ENCODE measurements at places on chromosomes 16 and 17.

DNA sequence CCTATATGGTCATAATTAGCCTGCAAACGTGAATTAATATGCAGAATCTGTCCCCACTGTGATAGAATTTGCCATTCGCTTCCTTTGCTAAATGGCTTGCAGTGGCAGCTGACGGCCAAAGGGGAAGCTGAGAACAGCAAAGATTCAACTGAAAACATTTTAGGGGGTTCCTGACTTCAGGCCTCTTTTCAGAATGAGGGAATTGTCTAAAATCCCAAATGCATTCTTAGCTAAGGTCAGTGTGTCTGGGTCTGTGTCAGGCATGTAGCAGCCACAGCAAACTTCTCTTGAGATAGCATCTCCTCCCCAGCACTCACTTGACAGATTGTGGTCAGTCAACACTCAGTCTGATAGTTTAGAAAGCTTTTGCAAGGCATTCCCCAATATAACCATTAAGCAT, 701.1 kb downstream of the WWOX start:
- DNase-seq = no peak

- no peak for DNase-seq
Measured at GRCh38 chr16:67965668-67966548, 2.5 kb downstream of the SLC12A4 start.

- no peak for DNase-seq
Measured at GRCh38 chr16:60748366-60748765, 1287.9 kb downstream of the CDH8 start.

DNA sequence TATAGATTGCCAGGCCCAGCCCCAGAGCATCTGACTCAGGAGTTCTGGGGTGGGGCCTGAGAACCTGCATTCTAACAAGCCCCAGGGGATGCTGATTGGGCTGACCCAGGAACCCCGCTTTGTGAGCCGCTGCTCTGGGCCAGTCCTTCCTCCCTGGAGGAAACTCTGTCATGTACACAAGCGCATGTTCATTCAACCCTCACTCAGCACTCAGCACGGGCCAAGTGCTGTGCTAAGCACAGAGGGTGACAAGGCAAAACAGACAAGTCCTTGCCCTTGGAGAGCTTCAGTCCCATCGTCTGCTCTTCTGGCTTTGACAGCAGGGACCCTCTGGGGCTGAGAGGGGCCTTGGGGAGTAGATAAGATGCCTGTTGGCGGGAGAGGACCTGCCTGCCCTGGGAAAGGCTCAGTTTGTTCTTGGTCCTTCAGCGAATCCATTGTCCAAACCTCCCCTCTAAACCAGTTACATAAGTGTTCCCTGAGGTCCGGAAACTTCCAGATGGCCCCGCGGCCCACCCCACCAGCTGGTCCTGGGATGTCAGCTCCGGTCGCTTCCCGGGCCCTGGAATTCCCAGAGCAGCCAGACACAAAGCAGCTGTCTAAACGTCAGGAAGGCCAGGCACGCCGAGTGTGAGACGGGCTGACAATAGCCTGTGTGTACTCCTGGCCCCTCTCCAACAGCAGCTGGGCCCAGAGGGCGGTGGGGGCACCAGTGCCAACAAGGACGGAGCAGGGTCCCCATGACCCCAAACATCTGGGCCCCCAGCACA, 88.8 kb downstream of the ZDHHC7 start:
- DNase-seq = no peak

DNA sequence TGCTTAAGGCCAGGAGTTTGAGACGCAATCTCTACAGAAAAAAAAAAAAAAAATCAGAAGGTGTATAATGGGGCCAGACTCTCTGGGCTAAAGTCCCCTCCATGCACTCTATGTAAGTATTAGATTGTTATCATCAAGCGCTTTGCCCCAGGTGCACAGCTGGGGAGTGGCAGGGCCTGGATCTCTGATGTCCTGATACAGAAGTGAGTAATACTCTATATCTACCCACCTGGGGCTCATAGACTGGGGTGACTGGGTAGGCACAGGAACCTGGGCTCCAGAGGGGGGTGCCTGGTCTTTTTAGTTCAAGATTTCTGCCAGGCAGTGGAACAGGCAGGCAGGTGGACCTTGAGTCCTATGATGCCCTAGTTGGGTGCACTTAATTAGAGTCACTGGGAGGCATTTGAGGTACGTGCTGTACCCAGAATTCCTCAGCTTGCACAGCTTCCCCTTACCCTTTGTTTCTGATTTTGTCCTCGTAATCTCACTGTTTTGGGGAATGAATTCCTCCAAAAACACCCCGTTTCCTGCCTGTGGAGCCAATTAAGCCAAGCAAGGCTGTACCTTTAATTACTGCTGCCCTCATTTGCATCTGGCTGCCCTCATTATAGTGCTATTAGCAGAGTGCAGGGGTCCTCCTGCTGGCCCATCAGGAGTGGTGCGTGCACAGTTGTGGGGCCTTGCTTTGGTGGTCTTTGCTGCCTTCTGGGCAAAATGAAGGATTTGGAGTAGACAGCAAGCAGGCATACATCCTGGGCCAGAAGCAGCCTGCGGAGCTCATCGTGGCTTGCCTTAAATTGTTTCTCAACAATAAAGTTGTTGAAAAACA, 239.0 kb downstream of the SNX29 start:
- no peak for DNase-seq

DNA sequence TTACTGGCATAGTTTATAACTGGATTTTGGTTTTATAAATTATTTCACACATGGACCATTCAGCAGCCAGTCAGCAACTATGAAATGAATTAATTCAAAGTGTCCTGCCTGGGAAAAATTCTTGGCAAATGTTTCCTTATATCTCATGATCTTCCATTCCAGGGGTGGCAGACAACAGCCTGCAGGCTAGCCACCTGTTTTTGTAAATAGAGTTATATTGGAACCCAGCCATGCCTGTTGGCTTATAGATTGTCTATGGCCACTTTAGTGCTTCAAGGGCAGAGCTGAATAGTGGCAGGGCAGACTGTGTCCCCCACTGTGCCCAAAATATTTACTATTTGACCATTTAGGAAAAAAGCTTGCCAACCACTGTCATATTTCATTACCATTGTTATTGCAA, 613.7 kb downstream of the TMEM114 start:
- no peak for DNase-seq

GRCh38 chr17:74213861-74214391, 555 bp downstream of the TTYH2 start:
- no peak for DNase-seq

DNA sequence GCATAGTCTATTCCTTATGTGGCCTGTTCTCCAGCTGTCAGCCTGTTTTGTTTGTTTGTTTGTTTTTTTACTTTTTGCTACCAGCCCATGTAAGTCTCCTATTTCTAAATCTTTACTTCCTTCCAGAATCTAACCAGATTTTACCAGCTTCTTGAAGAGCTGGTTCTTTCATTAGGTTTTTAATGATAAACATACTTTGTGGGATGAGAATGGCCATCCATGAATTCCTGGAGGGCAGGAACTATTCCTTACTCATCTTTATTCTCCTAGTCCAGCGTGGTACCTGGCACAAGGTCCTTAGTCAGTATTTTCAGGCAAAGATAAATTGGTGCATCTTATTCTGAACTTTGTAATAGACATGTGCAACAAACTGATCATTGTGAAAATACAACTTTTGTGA, 17.3 kb downstream of the RSPRY1 start:
- no peak for DNase-seq

DNA sequence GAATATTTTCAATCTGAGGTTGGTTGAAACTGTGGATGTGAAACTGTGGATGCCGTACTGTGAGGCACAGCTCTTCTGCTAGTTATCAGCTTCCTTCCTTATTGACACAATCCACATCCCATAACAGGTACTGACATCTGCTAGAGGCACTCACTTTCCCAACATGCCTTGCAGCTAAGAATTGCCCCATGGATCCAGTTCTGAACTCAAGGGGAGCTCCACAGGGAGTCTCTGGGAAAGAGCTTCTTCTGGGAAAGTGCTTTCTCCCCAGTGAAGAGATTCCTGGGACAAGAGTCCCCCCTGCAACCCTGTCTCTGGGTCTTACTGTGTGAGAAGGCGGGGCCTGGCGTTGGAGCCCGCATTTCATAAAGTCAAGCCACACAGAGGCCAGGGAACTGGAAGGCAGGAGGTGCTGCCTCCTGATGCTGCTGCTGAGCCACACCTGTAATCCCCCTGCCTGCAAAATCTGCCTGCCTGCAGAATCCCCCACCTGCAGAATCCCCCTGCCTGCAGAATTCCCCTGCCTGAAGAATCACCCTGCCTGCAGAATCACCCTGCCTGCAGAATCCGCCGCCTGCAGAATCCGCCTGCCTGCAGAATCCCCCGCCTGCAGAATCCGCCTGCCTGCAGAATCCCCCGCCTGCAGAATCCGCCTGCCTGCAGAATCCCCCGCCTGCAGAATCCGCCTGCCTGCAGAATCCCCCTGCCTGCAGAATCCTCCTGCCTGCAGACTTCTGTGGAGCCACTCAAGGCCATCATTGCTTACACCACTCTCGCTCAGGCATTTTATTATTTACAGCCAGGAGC, 305.4 kb downstream of the FOXL1 start:
- no peak for DNase-seq

GRCh38 chr16:30760577-30761426, 1.1 kb downstream of the CFAP119 start:
- no peak for DNase-seq

GRCh38 chr17:66088173-66088572, 103.8 kb downstream of the CEP112 start:
- no peak for DNase-seq

- DNase-seq = no peak
Measured at GRCh38 chr17:3964203-3965117, at the start of gene ATP2A3. TSS of gene ATP2A3 (minus strand) at chr17:3964437. CDS start at chr17:3964291, 146 bp downstream.

- no peak for DNase-seq
Measured at GRCh38 chr17:35889241-35889640, 9.1 kb upstream of the CCL5 start.

GRCh38 chr17:17445296-17445924, 31.4 kb upstream of the MED9 start:
- DNase-seq = no peak

- no peak for DNase-seq
Measured at GRCh38 chr16:48250520-48251278, 3.4 kb upstream of the ABCC11 start.

- no peak for DNase-seq
Measured at GRCh38 chr16:88591577-88592021, 21.4 kb downstream of the ZC3H18 start.

GRCh38 chr16:87273471-87274030, 43.6 kb downstream of the C16orf95 start:
- DNase-seq = no peak

Measured in activated CD8-positive, alpha-beta memory T cell treated with anti-CD3 and anti-CD28 coated beads for 1 hour (primary cell).